Fibroblast of skin of back (primary cell): ENCODE measurements at places on chromosomes 12 and 14.
A peak's percentile ranks its signal among the peaks of the same experiment; 100 is the strongest.

GRCh38 chr12:78865516-78865915 lies 942 bp downstream of the SYT1 start:
- DNase-seq = no peak

- peak; percentile 70 for DNase-seq
Observed at GRCh38 chr12:27821259-27821973, 41.4 kb upstream of the MANSC4 start.

DNA sequence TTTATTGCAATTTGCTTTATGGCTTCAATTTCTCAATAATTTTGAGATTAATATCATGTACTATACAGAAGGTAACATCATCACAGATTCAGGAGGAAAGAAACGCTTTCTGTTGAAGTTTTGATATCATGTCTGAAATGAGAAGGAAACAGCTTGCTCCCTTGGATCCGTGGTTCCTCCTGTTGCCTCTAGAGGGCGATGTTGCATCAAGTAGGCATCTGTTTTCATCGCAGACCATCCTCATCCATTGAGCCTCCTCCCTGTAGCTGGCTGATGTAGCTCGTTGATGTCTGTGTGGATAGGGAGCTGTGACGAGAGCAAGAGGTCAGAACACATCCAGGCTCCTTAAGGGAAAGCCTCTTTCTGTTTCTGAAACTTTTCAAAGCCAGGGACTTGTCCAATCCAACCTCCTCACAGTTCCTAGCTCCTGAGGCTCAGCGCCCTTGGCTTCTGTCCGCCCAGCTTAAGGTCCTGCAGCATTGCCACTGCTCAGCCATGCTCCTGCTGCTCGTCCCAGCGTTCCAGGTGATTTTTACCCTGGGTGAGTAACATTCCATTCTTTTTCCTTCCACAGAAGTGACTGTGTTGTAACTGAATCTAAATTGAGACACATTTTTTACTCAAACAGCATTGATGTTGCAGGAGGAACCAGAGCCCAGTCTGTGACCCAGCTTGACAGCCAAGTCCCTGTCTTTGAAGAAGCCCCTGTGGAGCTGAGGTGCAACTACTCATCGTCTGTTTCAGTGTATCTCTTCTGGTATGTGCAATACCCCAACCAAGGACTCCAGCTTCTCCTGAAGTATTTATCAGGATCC lies 304.8 kb upstream of the OR4E1 start:
- peak; percentile 11 for DNase-seq

DNA sequence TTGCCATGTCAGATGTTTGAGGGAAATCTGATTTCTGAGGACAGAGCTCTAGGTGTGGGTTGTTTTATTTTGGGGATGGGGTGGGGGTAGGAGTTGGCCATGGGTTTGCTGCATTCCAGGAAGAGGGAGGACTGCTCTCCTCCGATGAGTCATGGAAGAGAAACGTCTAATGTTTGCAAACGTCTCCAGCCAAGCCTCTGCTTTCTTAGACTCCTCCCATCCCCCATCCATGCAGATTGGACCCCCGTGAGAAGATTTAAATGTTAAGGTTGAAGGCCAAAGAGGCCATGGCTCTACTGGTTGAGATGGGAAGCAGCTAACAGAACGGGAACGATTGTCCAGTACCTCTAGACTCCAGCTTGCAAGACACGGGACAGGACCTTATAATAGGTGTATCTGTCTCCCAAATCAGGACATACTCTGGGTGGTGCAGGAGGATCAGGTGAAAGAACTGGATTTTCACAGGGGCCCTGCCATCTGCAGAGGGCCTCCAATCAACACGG lies 11.4 kb upstream of the ATP2A2 start:
- DNase-seq = peak; percentile 92

DNA sequence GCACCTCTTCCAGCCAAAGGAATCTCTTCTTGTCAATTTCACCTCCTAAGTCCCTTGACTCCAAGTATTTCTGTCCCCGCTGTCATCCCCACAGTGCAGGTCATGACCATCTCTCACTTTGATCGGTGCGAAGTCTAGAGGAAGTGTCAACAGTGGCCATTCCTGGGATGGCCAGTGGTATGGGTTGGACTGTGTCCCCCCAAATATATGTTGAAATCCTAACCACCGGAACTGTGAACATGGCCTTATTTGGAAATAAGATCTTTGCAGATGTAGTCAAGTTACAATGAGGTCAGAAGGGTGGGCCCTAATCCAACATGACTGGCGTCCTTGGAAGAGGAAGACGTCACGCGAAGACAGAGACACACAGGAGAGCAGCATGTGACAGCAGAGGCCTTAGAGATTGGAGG lies 155.9 kb upstream of the PRMT8 start:
- no peak for DNase-seq

- peak; percentile 18 for DNase-seq
Observed at GRCh38 chr14:70416338-70416724, 559 bp downstream of the SYNJ2BP start.

DNA sequence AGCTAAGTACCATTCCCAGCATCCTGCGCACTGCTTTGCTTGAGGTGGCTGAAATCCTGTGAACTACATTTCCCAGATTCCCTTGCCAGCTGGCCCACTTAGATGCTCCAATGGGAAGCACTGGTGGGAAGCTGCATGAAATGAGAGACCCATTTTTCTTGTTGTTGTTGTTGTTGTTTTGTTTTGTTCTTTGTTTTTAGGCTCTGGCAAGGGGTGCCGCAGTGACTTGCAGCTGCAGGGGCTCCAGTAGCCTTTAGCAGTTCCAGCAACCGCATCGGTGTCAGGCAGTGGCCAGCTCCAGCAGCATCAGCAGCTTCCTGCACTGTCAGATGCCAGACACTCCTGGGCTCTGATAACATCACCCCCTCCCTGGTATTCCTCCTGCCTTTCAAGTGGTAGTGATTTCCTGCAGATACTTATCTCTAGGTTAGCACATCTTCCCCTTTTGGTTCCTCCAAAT lies 8.8 kb upstream of the EGLN3 start:
- no peak for DNase-seq

DNA sequence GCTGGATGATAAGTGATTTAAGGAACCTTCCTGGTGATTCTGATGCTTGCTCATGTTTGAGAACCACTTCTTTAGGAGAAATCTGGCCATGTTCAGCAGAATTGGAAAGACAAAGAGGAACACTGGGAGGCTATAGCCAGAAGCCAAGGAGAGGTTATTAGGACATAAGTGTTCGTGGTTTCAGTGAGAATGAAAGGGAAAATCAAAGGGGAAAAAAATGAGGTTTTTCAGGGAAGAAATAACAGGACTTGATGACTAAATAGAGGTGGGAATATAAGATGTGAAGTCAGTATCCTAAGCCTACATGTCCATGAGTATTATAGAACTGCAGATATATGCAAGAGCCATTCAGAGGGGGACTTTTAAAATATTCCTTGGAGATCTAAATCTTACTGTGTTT lies 95.6 kb downstream of the DAAM1 start:
- no peak for DNase-seq

DNA sequence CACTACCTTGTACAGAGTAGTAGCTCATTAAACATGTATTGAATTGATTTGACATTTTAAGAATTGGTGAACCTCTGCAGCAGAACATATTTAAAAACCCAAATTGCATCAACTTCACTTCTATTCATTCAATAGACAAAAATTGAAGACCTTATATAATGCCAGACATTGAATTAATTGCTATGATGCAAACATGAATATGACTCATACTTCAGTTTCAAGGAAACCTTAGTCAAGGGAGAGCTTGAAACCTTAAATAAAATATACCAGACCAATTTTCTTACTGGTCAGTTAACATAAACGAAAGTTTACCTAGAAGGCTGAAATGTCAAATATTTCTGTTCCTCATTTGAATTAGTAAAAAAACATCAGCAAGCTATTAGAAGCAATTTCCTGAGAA lies 5.0 kb upstream of the MGAT4C start:
- DNase-seq = no peak

- DNase-seq = peak; percentile 71
Observed at GRCh38 chr14:22980672-22981089, 1.7 kb downstream of the AJUBA start.

- no peak for DNase-seq
Observed at GRCh38 chr14:67133595-67134441, 55.4 kb upstream of the GARIN2 start.

- no peak for DNase-seq
Observed at GRCh38 chr12:8123124-8123912, at the start of gene CLEC4A. TSS of gene CLEC4A (plus strand) at chr12:8123617. CDS start at chr12:8123879, 262 bp downstream.

DNA sequence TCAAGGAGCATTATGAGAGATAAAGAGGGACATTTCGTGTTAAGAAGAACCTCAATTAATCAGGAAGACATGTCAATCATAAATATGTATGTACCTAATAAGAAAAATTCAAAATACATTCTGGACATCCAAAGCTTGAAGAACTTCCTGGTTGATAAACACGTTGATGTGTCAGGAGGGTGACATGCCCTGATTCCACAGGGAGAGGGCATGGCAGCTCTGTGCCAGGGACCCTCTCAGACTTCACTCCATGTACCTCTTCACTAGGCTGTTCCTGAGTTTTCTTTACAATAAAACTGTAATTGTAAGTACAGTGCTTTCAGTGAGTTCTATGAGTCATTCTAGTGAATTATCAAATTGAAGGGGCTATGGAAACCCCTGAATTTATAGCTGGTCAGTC lies 163.5 kb downstream of the CFAP54 start:
- no peak for DNase-seq

DNA sequence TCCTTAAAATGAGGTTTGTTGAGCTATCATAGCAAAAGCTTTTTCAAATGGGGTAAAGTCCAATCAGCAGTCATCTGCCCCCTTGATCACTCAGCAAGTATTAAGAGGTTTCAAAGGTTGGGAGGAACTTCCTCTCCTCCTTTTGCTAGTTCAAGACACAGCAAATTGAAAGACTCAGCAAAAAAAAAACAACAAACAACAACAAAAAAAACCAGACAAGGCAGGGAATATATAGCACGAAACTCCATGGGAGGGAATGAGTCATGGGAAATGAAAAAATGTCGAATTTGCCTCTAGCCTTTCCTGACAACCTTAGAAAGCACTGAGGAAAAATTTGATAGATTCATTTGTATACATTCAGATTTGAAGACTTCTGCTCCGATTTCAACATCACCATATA lies 1.6 kb upstream of the SLC7A8 start:
- peak; percentile 48 for DNase-seq
